ENCODE measurements at places on chromosomes 11 and 22.

DNA sequence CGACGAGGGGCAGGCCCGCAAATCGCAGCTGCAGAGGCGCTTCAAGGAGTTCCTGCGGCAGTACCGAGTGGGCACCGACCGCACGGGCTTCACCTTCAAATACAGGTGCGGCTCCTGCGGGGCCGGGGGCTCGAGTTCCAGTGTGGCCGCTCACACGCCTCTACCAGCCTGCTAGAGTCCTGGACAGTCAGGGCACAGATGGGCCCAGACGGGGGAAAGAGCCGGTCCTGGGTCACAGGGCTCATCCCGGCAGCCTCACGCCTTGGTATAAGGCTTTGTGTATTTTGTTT, 506 bp downstream of the MCM5 start:
- no peak for DNase-seq

DNA sequence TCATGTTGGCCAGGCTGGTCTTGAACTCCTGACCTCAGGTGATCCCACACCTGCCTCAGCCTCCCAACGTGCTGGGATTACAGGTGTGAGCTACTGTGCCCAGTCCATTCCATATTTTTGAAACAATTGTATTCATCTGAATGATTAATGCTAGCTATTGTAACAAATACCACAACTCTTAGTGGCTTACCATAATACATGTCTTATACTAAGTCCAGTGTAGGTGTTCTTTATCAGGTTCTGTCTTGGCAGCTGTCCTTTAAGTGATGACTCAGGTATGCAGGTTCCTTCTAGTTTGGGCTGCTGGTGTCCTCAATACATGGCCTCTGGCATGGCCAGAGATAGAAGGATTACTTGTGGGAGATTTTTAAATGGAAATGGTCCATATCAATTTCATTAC, 39.0 kb downstream of the UVRAG start:
- DNase-seq = no peak

DNA sequence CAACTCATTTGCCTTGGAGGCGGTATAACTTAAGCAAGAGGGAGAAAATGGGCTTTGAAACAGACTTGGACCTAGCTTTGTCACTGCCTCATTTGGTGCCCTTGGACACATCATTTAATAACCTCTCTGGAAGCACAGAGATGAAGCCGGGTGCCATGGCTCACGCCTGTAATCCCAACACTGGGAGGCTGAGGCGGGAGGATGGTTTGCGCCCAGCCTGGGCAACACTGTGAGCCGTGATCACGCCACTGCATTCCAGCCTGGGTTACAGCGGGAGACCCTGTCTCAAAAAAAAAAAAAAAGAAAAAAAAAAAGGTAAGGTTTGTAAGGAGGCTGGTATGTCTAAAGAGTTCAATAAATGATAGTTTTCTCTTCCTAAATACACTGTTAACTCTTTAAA, 806 bp downstream of the COA4 start:
- no peak for DNase-seq

DNA sequence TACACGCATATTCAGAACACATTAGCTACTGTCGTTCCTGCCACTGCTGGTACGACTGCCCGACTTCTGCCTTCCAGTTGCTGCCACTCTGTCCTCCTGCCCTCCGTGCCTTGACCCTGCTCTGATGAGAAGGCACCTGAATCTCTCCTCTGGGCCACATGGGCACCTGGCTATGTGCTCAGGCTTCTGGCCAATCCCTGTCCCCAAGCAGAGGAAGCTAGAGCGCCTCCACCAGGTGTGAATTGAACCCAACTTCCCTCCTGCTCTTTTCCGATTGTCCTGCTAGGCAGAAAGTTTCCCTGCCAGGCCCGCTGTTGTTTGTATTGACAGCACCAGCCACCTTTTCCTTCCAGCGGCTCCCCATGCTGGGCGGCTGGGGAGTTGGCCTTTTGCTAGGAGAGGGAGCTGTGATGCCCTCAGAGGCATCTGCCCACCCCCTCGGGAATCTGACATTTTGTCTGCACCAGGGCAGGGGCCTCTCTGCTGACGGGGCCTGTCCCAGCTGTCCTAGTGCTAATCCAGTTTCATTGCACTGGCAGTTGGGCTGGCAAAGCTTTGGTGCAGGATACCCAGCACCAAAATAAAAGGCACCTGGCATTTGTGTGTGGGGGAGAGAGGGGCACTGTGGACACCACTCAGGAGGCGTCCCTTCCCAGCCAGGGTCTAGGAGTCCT, 118.0 kb downstream of the GRIK4 start:
- no peak for DNase-seq

DNA sequence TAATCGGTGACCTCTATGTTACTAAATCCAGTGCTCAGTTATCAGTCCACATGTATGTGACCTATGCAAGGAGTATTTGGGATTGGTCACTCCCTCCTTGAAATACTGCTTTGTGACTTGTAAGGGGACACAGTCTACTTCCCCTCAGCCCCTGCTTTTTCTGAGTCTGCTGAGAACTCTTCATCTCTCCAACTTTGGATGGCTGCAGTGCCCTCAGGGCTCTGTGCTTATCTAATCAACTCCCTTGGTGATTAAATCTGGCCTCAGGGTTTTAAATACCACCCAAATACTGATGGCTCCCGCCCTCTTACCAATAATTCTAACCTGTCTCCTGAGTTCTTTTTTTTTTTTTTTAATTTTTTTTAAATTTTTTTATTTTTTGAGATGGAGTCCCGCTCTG, 40.2 kb downstream of the FAM118A start:
- DNase-seq = no peak

DNA sequence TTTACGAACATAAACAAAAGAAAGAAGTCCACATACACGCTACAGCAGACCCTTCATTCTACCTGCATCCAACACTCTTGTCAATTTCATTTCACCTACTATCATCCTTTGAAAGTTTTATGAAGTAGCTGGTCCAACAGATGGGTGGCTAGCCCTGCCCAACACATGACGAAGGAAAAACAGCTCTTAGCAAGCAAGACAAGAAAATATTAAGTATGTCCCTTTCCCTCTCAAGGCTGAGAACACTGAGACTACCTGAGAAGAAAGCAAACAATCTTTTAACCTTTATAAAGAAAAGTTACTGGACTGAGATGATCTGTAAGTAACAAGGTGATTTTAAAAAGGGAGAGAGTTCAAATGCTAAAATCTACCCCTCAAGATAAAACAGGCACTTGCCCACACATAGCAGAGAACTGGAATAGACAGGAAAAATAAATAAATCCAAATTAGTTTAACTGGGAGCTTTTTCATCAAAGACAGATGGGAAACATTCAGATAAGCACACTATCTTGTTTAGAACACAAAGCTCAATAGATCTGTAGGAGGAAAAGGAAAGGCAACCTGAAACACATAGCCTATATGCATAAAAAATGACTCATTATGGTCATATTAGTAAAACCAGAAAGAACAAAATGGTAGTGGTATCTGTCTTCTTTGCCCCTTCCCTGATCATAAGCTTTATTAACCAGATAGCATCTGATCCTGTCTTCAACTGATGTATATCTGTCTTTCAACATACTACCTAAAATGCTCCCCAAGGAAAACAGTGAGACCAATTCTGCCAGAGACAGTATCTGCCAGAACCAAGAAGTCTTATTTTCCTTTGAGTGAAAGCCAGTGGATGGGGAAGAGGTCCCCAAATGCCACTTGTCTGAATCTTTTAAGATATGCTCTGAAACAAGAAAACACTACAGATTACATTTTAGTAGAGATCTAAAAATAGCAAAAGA, 104.3 kb downstream of the MRTFA start:
- no peak for DNase-seq

GRCh38 chr11:21635394-21636145, 557.3 kb upstream of the ANO5 start:
- no peak for DNase-seq

- DNase-seq = no peak
Observed at GRCh38 chr11:33819278-33820035, 45.1 kb upstream of the FBXO3 start.

- peak; percentile 96 for DNase-seq
Observed at GRCh38 chr22:19479355-19480172, at the start of gene CDC45. TSS of gene CDC45 (plus strand) at chr22:19479920. CDS start at chr22:19479969, 49 bp downstream.

- DNase-seq = no peak
Observed at GRCh38 chr11:26522912-26523610, 49.0 kb downstream of the MUC15 start.

DNA sequence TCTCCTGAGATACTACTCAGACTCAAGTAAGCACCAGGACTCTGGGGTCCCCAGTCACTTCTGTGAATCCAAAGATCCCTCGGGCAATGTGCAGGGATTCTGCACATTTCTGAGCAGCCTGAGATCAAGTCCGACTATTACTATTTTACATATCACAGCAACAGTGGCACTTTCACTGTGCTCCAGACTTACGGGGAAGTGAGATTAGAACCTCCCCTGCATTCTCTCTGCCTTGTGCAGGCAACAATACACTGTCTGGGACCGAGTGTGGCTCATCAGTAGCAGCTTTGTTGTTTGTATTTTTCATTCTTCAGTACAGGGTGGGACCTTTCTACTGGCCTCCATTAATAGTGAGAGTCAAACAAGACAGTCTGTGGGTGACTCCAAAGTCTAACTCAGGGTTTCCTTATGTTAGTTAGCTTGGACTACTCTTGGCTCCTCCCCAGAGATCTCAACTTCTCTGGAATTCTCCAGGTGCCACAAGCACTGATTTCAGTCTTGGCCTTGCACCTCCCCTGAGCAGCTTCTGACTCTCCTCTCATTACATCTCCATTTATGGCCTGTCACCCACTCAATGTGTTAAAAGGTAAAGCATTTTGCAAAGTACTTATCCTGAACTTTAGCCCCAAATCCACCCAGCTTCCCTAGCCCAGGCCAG, 76.2 kb upstream of the TOP3B start:
- no peak for DNase-seq

DNA sequence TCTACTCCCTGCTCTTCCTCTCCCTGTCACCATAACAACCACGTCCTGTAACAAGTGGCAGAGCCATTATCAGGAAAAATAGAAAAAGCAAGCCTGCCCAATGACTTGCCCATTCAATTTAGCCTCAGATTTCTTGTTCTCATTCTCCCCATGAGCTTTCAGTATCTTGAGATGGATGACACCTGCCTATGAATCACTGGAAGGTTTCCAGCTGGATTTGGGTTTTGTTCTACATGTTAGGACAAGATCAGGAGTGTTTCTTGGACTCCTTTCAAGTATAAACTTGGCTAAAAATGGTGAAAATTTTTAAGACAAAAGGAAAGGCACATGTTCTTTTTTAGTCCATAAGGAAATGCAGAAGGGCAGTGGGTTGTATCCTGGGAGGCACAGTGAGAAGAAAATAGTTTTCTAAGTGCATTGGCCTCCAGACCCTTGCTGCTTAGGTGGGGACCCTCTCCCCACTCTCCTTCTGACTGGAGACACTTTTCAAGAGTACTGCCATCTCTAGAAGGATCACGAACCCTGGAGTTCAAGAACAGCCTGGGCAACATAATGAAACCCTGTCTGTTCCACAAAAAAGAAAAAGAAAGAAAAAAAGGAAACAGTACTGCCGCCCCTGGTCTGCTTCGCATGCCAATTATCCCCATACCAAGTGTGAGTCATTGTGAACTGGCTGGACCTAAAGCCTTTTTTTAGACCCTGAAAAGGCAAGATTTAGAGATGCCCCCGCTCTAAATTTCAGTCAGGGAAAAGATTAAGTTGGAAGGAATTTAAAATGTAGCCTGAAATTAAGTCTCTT, 51.0 kb downstream of the MTNR1B start:
- DNase-seq = no peak

GRCh38 chr22:44247923-44248892, 64.5 kb downstream of the SHISAL1 start:
- DNase-seq = no peak

- DNase-seq = no peak
Observed at GRCh38 chr11:73597336-73597955, 466 bp downstream of the FAM168A start.

- DNase-seq = no peak
Observed at GRCh38 chr11:44445500-44446365, 119.7 kb upstream of the CD82 start.

GRCh38 chr11:47306484-47306844, 36.5 kb downstream of the MADD start:
- no peak for DNase-seq

DNA sequence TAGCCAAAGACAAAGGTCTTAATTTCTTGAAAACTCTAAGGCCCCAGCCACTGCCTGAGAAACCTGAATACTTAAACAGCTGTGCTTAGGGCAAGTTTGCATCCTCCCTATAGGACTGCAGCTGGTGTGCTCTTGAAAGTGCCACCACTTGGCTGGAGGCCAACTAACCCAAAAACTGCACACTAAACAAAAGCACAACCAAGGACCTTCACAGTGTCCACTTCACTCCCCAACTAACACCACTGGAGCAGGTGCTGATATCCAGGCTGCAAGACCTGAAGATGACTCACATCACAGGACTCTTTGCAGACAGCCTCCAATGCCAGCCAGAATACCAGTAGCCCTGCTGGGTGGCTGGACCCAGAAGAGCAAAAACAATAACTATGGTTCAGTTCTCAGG, 357.7 kb upstream of the ARHGAP42 start:
- no peak for DNase-seq

- no peak for DNase-seq
Observed at GRCh38 chr22:47588578-47588960, 826.1 kb downstream of the TBC1D22A start.

DNA sequence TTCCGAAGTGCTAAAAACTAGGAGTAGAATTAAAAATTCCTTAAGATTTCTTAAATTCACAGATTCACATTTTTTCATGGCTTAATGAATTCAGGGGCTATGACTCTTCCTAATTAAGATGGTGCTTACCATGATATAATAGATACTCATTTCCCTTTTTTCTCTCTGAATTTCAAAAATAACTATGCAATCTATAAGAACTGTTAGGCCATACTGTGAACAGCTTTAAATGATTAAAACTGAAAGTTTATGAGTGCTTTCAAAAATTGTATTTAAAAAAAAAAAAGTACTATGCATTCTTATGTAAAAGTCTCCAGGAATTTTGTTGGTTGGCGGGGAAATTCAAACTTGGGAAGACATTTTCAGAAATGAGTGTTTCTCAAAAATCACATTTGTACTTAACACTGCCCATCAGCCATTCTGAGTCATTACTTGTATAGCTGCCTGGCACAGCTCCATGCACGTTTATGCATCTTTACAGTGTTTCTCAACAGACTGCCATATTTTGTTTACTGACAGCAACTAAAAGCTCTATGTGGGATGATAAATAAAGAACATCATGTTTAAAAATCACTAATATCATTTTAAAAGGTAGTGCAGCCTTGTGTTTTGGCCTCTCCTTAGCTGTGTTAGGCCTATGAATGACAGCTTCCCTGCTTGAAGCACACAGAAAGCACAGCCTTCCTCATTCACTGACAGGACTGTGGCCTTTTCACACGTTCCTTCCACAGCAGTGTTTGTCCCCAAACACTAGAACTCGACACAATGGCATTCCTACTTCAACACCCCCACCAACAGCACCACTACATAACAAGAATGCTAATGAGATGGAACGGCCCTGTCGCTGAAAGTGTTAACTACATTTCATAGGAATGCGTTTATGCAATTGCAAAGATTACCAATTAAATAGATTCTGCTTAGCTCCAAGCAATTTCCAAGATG, 131.4 kb downstream of the DCDC1 start:
- no peak for DNase-seq

- no peak for DNase-seq
Observed at GRCh38 chr11:2177076-2177475, 5.5 kb upstream of the TH start.
